ENCODE measurements at places on chromosomes 2 and 18.

GRCh38 chr2:197969391-197969893 is 165.0 kb downstream of the PLCL1 start:
- DNase-seq = no peak

- DNase-seq = no peak
These were observed 41.3 kb downstream of the LHCGR start for GRCh38 chr2:48714245-48714644.

DNA sequence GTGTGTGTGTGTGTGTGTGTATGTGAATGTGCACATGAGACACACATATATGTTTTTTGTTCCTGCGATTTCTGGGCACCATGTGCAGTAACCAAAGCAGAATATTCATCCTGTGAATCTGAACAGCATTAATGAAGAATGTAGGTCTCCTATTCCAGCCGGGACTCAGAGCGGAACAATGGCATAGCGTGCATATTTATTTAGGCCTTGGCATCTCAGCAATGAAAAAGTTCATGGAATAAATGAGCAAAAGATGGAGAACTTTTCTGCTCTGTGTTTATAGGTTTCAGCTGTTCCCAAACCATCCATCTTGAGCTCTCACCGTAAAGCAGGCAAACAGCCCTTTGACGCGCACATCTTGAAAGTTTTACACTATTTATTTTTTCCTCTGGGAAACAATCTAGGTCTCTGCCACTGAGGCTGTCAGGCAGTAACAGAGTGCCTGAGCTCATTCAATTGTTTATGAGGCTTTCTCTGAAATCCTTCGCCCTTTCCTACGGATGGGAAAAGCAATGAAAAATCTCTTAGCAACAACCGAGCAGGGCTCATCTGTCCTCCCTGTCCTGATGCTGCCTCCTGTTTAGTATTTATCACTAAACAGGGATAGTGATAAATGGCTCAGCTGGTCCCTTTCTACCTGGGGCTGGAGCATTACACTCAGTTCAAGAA is 146.2 kb upstream of the MSH6 start:
- no peak for DNase-seq

- no peak for DNase-seq
These were observed 9.4 kb upstream of the PAX3 start for GRCh38 chr2:222307978-222308730.

GRCh38 chr18:9103376-9103873 is 926 bp downstream of the NDUFV2 start:
- no peak for DNase-seq

DNA sequence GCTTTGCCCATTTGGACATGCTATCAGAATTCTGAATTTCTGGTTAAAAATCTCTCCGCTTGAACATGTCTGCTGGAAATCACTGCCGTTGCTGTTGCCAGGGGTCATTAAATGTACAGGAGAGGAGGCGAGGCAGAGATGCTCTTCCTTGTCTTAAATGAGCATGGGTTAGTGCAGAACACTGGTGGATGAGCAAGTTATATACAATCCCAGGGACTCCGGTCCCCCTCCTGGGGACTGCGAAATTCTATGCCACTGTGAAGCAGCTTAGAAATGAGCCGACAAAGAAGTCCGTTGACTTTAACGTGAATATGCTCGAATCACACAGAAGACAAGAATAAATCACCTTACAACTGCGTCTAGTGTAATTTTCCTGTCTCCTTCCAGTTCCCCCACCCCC is 95.1 kb upstream of the KLHL14 start:
- DNase-seq = no peak

- DNase-seq = no peak
These were observed 718 bp upstream of the TNP1 start for GRCh38 chr2:216860426-216861137.

- DNase-seq = no peak
These were observed 83.5 kb upstream of the CDCA7 start for GRCh38 chr2:173271135-173271534.

DNA sequence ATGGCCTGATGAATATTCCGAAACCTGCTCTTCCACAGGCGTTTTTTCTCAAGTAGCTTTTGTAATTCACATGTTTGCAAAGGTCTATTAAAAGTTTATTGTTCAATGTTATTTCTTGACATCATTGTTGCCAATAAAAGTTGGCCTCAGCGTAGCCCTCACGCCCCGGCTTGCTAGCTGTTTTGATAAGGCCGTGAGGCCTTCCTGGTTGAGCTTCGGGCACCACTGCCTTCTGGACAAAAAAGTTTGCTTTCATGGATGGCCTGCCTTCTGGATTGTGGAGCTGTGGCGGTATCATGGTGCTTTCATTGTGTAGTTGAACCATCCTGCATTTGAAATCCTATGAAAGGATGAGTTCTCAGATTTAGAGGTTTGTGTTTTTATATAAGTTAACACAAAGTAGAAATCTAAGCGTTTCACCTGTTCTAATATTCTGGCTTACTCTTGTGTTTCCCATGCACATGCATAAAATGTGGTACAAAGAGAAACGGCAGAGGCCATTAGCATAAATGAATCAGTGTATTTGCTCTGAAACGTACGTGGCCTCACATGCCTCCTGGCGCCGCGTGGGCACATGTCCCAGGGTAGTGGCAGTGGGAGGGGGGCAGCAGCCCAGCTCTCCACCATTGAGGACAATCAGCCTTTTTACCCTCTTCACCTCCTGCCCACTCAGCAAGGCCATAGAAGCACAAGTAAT is 134.5 kb downstream of the NCK2 start:
- DNase-seq = no peak

DNA sequence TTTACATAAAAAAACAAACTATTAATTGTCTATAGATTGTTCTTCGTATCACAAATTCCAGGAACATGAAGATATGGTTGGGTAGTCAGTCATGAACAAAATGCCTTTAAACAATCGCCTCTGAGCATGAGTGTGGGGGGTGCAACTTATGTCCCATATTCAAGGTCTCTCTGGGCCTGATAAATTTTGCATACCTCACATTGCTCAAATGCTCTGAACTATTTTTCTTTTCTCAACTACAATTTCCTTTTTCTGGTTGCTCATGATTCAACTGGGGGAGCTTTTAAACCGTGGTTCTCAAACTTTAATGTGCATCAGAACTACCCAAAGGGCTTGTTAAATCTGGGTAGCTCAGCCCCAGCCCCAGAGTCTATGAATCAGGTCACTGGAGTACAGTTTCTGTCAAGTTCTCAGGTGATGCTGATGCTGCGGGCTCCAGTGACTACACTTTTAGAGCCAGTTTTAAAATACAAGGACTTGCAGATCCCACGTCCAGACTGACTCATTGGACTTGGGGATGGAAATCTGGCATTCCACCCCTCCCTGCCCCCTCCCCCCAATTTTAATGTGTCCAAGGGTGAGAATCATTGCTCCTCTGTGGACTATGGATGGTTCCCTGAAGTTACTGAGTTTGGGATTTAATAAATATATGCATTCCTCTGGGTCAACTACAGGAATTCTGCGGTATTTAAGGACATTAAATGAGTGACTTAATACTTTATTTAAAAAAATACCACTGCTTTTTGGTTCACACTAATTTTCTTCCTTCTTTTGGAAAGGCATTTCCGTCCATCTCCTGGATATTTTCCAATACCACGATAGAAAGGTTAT is 1.5 kb upstream of the GPD2 start:
- no peak for DNase-seq

- no peak for DNase-seq
These were observed 67.5 kb upstream of the AMMECR1L start for GRCh38 chr2:127953128-127953718.

DNA sequence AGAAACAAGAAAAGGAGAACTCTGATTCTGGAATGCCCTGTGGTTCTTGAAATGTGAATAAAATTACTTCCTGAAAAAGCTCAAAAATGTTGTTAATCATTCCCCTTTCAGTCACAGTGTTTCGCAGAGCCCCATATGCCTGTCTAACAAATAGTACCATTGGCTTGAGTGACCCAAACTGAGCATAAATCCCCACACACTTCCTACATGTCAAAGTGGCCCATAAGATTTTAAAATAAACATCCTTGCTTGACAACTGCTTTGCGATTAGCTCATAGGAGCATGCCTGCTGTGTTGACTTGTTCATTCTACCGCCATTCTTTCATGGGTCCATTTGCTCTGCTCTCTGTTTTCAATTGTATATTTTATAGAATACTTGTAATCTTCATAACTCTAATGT is 377.8 kb upstream of the SMIM21 start:
- DNase-seq = no peak

GRCh38 chr2:200396781-200397242 is 90.3 kb downstream of the SPATS2L start:
- no peak for DNase-seq

- no peak for DNase-seq
These were observed 7.2 kb downstream of the VSNL1 start for GRCh38 chr2:17547737-17548136.

DNA sequence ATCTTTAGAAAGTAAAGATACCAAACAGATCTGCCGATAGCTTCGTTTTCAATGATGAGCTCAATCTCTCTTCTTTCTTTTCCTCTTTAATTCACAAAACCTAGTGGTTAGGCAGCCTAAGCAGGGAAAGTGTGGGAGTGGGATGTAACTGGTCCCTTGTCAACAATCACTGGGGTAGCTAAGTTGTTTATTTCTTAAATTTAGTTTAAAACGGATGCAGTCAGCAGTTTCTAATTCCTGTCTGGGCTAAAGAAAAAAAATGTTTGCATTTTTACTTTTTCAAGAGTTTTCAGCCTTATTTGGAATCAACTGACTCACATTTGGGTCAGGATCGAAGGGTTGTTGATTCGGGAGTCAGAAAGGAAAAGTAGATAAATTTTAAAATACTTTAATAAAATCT is 137.7 kb upstream of the TACR1 start:
- DNase-seq = no peak

DNA sequence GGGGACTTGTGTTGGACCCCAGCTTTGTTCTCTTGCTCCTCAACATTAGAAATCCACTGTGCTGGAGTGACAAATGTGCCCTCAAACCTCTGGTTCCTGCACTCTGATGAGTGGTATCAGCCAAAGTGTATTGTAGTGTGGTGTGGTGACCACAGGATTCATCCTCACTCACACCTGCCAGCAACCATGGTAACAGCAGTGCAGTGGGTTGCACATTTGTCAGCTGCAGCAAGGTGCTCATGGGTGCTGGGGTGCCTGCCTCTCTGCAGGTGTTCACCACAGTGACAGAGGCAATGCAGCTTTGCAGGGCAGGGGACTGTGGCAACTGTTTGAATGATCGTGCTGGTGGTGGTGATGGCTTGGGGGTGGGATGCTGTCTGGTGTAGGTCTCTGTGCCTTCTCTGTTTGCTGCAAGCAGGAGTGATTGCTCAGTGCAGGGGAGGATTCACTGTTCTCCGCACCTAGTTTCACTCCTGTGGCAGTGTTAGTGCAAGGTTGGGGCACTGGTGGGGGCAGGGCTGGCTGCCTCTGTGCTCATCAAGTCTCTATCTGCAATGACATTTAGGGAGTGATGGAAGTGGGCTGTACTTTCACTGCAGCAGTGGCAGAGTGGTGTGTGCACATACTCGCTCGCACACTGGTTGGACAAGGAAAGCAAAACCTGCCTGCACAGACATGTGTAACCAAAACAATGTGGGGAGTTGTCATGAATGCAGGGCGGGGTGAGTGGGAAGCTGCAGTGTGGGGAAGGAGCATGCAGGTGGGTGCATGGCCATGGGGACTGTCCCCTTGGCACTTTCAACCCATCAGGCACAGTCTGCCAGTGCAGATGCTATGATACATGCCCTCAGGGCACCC is 301.1 kb downstream of the PIK3C3 start:
- DNase-seq = no peak

DNA sequence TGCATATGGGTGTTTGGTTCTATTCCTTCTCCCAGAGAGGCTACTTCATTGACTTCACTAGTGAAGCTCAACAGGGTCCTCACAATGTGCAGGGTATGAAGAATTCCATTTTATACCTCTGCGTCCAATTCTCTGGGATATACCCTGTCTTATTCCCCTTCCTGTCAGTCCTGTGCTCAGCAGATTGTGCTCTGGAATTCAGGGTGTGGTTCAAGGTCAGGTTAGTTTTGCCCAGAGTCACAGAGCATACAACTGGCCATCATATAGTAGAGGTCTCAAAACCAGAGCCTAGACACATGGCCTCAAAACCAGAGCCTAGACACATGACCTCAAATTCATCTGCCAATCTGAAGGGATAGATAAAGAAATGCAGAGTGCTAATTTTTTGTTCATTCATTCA is 38.8 kb upstream of the VIT start:
- no peak for DNase-seq

GRCh38 chr2:176652300-176653182 is 383.3 kb downstream of the MTX2 start:
- no peak for DNase-seq

GRCh38 chr2:108988796-108989713 is at the start of gene EDAR:
TSS of gene EDAR (minus strand) at chr2:108989220. CDS start at chr2:108931014, 58,206 bp downstream.
- DNase-seq = no peak

GRCh38 chr2:21658269-21658668 is 534.5 kb downstream of the TDRD15 start:
- DNase-seq = no peak

DNA sequence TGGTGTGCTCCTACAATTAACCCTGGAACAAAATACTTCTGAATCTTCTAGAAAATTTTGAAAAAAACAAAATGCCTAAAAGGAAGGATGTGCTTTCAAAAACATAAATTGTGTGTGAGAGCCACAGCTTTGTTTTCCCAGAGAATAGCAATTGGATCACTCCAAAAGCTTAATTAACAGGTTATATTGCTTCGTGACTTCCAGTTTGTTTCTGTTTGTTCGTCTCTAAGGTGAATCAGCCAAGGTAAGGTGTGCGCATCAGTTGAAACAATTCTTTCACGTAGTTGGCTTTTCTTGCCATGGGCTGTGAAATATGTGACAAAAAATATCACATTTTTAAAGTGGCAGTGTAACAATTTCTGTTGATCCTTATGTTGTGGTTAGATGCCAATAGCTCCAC is 90.3 kb upstream of the BARD1 start:
- no peak for DNase-seq

- DNase-seq = no peak
These were observed 90.8 kb downstream of the CCBE1 start for GRCh38 chr18:59606193-59607077.

- no peak for DNase-seq
These were observed 70.0 kb downstream of the HS1BP3 start for GRCh38 chr2:20580690-20581437.

- no peak for DNase-seq
These were observed 387.6 kb downstream of the NBAS start for GRCh38 chr2:15173501-15173900.

DNA sequence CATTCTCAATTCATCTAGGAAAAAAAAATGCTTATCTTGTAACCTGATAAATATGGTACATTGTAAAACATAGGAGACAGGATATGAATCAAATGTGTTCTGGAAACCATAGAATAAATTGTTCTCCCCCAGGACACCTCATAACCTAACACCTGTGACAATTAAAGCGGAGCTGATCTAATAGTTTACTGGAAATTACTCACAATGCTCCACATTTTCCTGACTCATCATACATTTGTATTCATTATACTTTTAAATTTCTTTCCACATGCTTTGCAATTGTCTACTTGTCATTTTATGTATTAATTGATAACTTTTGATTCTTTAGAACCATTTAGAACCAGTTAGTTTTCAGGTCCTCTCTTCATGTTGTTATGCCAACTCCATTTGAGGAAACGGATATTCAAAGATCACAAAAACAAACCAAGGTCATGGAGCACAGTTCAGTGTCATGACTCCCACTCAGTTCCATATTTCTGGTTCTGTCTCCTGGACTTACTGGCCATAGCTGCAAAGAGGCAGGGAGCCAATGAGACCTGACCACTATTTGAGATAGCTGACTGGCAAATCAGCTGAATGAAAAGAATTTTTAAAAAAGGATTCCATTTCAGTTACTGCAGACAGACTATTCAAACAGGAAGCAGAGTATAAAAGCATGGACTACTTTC is 128.5 kb downstream of the CALCRL start:
- no peak for DNase-seq

GRCh38 chr18:59607078-59607379 is 90.2 kb downstream of the CCBE1 start:
- DNase-seq = no peak

GRCh38 chr2:179341152-179341866 is 76.7 kb upstream of the SESTD1 start:
- DNase-seq = no peak
